Activated CD4-positive, alpha-beta T cell treated with anti-CD3 and anti-CD28 coated beads, Interleukin-2, amount 50 U/mL, for 4 hours (primary cell): ENCODE measurements at places on chromosomes 3 and 15.

- no peak for DNase-seq
These were observed 67.2 kb downstream of the NR1I2 start for GRCh38 chr3:119849126-119849525.

DNA sequence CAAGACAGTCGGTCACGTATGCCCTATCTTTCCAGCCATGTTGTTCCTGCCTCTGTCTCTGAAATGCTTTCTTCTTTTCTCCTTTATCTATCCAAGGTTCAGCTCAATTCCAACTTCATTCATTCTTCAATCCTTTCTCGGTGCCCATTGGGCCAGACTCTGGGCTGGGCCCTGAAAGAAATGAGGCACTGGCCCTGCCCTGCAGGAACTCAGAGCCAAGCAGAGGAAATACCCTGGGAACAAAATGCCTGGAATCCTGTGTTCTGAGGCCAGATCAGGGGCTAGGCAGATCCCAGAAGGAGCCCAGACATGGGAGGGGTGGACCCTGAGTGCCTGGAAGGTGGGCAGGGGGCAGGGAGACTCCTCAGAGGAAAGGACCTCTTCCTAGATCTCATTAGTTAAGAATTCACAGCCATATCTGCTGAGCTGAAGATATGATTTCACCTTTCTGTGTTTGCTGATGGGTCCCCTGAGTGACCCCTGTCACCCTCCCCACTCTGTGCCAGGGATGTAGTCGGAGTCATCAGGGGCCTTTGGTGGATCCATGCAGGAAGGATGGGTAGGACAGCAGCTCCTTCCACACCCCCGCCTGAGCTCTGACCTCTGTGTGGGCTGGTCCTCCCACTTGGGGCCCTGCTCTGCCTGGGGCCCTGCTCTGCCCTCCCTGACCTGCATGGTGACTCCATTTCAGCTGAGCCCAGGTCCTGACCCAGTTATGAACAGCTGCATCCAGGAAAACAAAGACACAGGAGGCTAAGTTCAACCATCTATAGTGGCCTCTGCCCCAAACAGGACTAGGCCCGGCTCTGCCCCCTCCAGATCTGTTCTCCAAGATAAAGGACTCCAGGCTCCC lies 5.3 kb upstream of the DAPK2 start:
- no peak for DNase-seq

GRCh38 chr3:146813496-146813895 lies 208.3 kb upstream of the PLSCR5 start:
- no peak for DNase-seq

DNA sequence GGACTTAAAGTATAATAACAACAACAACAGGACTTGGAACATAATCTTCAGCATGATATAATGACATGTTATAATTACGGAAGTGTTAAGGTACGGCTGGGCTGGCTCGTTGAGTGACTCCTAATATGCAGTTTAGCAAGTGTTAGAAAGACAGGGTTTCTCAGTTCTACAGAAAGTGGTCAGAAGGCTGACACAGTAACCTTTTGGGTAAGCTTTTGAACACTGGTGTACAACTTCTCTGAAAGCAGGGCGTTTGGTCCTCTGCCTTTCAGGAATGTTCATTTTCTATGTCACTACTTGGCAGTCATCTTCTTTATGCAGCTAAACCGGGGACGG lies 133.3 kb upstream of the SLC2A2 start:
- no peak for DNase-seq

DNA sequence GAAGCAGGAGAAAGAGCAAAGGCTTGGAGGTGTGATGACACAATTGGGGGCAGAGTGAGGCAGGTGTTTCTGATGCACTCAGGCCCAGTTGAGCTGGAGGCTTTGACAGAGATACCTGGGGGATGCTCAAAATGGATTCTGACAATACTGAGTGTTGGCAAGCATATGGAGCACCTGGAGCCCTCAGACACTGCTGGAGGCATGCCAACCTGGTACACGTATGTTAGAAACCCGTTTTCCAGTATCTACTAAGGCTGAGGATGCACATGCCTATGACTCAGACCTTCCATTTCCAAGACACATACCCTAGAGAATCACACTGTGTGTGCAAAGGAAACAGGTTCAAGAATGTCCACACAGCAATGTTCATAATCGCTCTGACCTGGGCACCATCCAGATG lies 58.7 kb downstream of the WNT7A start:
- no peak for DNase-seq

- DNase-seq: no peak
These were observed 343.5 kb downstream of the FOXP1 start for GRCh38 chr3:71240034-71240433.

GRCh38 chr3:61848885-61849284 lies 287.5 kb downstream of the PTPRG start:
- DNase-seq: no peak

- no peak for DNase-seq
These were observed 819 bp downstream of the NEK4 start for GRCh38 chr3:52769786-52770455.

GRCh38 chr15:35271371-35272043 lies 186.4 kb upstream of the NANOGP8 start:
- DNase-seq: no peak

DNA sequence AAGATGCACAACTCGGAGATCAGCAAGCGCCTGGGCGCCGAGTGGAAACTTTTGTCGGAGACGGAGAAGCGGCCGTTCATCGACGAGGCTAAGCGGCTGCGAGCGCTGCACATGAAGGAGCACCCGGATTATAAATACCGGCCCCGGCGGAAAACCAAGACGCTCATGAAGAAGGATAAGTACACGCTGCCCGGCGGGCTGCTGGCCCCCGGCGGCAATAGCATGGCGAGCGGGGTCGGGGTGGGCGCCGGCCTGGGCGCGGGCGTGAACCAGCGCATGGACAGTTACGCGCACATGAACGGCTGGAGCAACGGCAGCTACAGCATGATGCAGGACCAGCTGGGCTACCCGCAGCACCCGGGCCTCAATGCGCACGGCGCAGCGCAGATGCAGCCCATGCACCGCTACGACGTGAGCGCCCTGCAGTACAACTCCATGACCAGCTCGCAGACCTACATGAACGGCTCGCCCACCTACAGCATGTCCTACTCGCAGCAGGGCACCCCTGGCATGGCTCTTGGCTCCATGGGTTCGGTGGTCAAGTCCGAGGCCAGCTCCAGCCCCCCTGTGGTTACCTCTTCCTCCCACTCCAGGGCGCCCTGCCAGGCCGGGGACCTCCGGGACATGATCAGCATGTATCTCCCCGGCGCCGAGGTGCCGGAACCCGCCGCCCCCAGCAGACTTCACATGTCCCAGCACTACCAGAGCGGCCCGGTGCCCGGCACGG lies 991 bp downstream of the SOX2 start:
- DNase-seq: no peak

DNA sequence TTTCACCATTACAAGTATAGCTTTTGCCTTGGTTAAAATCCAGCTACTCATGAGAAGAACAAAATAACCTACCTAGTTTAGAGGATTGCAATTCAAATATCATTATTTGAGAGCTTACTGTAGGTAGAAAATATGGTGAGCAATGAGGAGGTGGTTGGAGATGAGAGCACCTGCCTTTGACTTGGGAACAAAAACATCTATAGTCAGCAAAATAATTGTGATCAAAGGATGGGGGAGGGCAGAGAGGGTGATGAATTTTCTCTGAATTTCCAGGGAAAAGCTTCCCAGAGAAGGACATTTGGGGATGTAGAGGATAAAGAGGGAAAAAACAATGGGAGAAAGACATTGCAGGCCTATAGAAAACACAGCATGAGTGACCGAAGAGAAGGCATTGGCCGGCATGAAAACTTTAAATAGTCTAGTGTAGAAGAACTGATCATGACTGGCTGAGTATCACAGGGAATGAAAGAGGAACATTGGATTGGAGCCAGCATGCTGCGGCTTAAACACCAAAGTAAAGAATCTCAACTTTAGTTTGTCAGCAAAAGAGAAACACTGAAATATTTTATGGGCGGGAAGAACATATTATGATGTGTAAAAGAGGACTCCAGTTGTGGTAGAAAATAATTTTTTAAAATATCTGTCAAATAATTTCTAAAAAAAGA lies 581.3 kb downstream of the UNC13C start:
- no peak for DNase-seq

- no peak for DNase-seq
These were observed at the start of gene IGDCC3 for GRCh38 chr15:65377976-65378366. Gene IGDCC3 (minus strand): TSS chr15:65378002. CDS start chr15:65377788, 214 bp downstream.

DNA sequence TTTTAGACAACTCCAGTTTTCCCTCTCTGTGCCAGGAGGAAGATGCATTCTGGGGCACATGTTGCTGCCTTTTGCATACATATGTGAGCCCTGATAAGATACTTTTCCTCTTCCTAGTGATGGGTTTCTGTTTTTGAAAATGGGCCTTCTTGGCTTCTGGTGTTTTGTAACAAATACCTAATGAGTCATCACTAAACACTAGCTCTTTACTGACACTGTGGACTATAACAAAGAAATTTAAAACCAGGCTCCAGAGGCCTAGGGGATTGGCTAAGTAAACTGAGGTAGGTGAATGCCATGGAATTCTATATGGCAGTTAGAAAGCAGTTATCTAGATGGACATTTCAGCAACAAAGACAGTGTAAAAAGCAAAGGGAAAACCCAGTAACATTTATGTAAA lies 93.4 kb upstream of the NR2E3 start:
- DNase-seq: no peak

DNA sequence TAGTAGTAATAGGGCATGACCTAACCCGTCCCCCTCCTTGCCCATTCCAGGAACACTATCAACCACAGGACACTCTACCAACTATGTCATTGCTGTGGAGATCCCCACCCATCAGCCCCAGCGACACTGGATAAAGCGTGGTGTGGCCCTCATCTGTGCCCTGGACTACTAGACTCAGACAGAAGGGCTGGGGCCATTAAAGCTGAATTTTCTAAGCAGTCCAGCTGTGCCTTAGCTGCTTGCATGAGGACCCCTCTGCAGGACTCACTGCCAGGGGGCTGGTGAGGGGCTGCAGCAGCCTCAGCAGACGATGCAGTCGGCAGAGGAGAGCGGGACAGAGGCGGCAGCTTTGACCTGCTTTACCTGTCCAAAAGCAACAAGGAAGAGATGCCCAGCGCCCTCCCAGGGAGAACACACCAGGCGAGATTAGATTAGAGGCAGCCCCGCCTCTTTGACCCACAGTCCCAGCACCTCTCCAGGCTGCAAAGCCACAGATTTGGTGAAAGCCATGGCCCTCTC lies 44.6 kb downstream of the SEMA3G start:
- no peak for DNase-seq

DNA sequence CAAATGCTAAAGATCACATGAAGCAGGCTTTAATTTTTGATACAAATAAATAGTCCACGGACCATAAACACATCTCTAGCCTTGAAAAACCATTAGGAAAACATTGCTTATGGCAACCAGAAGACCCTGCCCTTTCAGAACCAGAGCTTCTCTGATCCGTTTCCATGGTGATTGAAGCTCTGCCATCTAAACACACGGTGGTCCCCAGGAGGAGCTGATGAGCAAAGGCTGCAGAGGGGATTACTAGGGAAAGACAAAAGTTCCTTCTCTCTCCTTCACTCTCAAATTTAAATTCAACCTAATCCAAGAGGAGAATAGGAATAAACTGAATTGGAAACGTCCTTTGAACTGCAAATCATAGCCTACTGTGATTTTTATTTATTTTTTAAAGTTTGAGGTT lies 122.0 kb upstream of the ATP10A start:
- DNase-seq: no peak

DNA sequence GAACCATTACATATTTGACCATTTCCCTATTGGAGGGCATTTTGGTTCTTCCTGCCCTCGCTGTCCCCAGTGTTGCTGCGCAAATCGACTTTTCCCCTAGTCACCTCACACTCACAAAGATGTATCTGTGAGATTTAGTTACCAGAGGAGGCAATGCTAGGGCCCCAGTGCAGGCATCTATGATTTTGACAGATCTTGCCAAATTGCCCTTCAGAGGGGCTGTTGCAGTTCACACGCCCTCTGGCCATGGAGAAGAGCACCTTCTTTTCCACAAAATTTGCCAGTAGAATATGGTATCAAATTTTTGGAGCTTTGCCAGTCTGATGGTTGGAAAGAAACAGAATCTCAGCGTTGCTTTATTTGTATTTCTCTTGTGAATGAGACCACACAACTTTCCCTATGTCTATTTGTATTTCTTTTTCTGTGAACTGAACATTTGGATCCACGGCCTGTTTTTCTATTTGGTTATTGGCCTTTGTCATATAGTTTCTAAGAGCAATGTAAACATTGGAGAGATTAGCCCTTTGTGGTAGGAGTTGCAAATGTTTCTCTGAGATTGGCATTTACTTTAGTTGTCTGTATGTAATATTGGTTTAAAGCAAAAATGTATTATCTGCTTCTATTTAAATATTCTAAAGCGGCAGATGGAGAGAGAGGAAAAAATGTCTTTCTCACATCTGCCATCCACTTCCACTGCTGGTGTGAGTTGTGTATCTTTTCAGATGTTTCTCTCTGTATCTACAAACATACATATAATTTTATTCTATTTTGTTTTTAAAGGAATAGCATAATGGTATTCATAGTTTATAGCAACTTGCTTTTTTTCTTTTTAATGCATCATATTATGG lies 66.1 kb downstream of the DNASE1L3 start:
- no peak for DNase-seq

- DNase-seq: no peak
These were observed 129.5 kb downstream of the TFDP2 start for GRCh38 chr3:142019794-142020320.

GRCh38 chr3:50698269-50698668 lies 23.5 kb downstream of the DOCK3 start:
- no peak for DNase-seq

DNA sequence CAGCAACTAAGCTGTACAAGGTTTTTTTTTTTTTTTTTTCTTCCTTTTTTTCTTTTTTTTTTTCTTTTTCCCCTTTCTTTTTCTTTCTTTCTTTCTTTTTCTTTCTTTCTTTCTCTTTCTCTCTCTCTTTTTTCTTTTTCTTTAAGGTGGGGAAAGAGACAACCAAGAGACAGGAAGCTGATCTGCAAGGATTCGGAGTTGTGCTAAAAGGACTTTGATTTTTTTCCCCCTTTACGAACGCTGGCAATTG lies 148 bp downstream of the RBMS3 start:
- no peak for DNase-seq

DNA sequence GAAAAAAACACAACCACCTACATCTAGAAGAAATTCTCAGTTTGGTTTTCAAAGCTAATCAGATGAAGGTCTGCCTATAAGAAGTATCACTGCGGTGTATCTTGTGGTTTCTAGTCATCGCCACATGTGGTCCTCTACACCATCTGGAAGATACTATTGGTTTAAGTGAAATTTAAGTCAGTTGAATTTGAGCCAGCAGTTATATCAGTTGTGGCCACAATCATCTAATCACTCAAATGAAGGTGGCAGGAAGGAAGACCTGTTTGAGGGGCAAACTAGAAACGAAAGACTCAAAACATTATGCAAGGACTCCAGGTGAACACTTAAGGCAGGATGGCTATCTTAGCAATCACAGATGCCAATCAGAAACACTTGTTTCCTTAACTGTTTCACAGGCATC lies 48.7 kb downstream of the ETV5 start:
- no peak for DNase-seq
